ENCODE measurements at places on chromosomes 1 and 21. TPM values are rescaled to one million over a fixed set of nuclear protein-coding genes. Genes with fewer than 3 reads are reported as not detected.
A peak's percentile ranks its signal among the peaks of the same experiment; 100 is the strongest.

DNA sequence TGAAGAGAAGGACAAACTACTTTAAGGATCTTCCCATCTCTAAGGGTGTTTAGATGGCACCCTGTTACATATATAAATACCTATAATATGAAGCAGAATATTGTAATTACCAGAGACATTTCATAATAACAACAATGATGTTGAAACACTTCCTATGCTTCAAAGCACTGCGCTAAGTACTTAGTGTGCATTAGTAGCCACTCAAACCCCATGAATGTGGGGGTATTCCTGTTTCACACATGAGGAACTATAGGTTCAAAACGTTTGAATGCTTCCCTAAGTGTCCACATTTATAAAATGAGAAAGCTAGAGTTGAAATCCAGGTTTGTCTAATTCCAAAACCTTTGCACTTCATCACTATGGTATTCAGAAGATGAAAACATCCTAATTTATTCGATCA, 18.5 kb upstream of the OR10J5 start:
- no peak for DNase-seq

- DNase-seq = no peak
These were observed 16.3 kb downstream of the ATG4C start for GRCh38 chr1:62800281-62800680.

Gene C8B
- not detected for total RNA-seq

Gene GNAT2
- total RNA-seq = 0.21 TPM

DNA sequence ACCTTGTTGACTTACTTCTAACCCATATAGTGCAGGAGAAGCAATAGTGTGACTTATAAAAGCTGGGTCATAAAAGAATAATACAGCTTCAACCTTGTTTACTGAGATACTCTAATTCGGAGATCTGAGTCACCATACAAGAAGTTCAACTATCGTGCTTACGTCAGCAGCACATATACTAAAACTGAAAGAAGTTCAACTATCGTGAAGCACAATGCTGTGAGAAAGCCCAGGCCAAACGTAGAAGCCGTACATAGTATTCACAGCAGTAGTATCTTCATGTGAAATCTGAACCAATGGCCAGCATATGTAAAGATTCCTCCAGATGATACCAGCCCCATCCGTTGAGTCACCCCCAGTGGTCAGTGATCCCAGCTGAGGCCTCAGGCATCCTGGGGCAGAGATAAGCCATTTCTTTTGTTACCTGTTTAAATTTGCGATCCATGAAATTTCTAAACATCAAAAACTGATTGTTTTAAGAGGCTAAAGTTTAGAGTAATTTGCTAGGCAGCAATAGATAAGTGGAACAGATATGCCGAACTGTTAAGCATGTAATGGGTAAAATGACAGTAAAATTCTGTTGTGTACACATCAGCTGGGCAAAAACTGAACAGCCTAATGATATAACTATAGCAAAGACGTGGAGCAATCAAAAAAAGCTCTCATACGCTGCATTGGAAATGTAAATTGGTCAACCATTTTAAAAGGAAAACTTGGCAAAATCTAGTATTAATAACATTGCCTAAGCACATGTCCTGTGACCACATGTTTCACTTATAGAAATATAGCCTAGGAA, 53.9 kb upstream of the SAMD13 start:
- DNase-seq = no peak

Gene TTLL7
- 44.2 TPM for total RNA-seq

GRCh38 chr21:39073717-39074116, 109.5 kb downstream of the PSMG1 start:
- peak; percentile 68 for DNase-seq

Gene CASP9
- total RNA-seq = 16.8 TPM

DNA sequence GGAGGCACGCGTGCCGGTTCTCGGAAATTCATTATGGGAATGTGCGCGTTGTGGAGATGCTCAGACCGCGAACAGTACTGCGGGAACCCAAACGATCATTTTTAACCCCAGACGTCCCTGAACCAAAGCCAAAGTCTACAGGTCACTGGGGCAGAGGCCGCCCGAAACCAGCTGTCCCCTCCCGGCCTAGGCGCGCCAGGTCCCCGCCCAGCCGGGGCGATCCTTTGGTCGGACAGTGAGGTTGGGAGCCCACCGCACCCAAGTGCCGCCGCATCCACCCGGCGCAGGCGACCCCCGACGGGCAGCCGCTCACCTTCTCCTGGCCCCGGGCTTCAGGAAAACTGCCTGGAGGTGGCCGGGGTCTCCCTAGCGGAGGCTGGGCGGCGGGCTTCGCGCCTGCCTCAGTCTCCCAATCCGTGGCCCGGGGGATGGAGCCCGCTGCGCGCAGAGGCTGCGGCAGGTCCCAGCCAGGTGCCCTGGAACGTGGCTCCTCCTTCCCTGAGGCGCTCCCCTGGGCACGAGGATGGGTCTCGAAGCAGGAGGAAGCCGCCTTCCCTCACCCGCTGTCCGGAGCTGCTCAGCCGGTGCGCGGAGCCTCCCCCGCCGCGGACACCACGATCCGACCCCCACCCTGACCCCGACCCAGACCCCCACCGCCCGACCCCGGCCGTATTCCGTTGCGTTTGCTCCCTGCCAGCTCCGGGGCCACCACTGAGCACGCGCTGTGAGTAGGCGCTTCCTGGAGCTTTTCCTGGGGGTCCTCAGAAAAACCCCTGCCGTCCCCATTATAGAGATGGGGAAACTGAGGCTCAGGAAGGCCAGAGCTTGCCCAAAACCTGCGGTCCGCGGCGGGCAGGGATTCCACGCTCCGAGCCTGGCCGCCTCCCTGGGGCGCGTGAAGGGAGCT, 8.1 kb upstream of the SLX9 start:
- DNase-seq = no peak

DNA sequence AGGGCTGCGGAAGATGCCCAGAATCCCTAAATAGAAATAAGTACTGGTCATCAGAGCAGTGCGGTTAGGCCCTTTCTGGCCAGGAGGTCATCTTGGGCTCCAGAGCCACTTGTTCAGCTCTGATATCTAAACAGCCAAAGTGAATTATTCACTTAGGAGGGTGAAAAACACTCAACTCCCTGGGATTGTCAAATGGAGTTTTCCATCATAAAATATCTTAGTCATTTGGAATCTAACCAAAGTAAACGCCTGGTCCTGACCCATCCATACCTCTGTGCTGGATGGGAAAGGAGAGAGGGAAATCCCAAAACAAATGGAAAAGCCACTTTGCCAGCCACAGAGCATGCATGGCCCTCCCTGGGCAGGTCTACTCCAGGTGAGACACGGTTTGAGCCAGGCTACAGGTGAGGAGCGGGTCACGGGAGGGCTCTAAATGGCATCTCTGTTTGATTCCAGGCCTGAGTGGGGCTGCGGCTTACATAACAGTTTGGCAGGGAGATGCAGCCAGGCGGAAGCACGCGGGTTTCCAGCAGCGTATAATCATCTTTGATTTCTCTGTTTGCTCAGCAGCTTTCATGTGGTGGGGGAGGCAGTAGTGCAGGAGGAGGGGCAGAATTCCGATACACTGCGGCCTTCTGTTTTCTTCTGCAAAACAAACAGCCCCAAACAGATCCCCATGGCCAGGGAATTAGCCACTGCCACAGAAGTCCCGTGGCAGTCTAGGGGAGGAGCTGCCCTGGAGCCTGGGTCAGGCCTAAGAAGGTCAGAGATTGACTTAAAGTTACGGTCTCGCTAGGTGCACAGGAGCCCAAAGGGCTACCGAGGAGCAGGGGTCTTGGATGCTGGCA, 59.1 kb upstream of the ZNF648 start:
- DNase-seq = peak; percentile 60

- DNase-seq = peak; percentile 45
These were observed at the start of gene L1TD1 for GRCh38 chr1:62194651-62195544. L1TD1 (plus strand) TSS chr1:62194849; CDS start chr1:62206629, 11,780 bp downstream.
